ENCODE measurements at places on chromosomes 1 and 21.

DNA sequence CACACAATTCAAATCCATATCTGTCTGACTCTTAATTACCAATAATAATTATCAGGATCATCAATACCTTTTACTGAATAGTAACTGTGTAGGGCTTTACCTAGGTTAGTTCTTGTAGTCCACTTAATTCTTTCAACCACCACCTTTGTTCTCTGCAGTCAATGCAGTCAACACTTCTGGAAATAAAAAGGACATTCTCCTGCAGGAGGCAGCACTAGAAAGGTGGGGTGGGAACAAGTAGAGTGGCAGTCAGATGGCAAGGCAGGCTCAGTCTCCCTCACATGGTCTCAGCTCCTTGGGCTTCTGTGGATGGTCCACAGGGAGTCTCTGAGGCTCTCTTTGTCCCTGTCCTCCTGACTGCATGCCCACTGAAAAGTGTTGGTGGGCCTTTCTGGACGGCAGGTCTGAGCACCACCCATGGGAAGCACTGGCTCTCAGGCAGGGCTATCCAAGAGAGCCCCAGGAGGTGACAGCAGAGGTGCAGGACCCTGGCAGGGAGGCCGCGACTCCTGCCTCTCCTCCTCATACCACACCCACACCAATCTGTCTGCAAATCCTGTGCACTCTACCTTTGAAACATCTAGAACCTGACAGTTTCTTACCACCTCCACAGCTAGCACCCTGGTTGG, 237.3 kb downstream of the FOXD2 start:
- peak; percentile 39 for DNase-seq

DNA sequence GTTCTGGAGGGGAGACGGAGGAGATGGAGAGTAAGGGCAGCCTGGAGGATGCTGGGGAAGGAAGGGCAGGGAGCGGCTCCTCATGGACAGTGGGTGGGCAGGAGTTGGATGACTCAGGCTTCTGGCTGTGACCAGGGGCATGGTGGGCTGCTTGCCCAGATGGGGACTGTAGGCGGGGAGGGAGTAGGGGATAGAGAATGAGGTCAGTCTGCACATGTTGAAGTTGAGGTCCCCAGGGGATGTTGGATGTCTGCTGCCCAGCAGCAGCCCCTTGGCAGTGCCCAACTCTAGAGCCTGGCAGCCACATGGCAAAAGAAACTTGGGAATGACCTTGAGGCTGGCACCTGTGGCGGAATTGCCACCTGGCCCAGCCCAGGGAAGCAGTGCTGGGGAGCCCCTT, 6.4 kb downstream of the SELENON start:
- no peak for DNase-seq

DNA sequence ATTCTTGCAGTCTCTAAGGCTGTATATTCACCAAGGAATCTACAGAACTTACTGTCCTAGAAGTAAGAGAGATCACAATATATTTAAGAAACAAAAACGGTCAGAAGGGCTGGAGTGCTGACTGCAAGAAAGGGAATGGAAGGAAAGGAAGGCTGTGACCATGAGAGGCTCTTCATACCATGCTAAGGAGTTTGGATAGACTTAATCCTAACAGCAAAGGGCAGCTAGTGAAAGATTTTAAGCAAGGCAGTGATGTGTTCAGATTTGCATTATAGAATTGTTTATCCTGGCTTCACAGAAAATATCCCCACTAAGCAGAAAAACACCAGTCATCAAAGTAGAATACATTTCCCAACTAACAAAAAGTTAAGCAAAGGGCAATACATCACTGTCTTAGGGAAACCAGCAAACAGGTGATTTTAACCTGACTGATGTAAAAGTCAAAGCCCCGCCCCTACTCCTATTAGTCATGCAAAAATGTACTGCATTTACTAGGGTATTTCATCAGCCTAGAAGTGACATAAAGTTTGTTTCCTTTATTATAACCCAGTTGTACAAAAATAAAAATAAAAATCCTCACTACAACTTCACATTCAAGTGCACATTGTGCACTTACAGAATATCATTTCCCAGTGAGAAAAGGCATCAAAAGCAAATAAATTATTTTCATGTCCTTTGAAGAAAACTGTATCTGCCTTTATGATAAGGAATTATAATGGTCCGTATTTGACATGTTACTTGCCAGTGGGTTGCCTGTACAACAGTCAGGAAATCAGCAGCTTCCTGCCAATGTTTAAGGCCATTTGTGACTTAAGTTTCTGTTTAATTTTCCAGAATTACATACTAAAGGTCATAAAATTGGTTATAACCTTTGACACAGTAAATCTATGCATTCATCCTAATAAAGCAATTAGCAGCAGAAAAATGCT, 17.2 kb downstream of the JAK1 start:
- no peak for DNase-seq

GRCh38 chr1:43007377-43008114, 48.9 kb upstream of the SLC2A1 start:
- peak; percentile 83 for DNase-seq

- no peak for DNase-seq
Observed at GRCh38 chr1:36349839-36350238, 26.4 kb upstream of the EVA1B start.

DNA sequence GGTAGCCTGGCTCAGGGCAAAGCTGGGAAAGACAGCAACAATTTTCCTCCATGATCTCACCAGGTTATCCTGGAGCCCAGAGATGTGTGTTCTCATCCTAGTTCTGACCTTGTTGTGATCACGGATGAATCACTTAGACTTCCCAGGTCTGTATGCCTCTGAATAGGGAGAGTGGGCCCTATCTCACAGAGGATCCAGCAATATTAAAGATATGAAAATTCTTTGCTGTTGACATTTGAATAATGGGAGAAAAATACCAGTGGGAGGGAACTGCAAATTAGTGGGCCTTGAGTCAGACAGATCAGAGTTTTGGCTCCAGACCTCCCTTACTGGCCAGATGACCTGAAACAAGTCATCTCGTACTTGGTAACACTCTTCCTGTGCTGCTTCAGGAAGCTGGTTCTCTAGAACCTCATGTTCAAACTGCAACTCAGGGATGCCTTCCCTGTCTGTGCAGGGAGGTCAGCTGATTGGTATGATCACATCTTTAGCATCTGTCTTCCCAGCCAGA, 32.8 kb upstream of the RNF19B start:
- DNase-seq: no peak

DNA sequence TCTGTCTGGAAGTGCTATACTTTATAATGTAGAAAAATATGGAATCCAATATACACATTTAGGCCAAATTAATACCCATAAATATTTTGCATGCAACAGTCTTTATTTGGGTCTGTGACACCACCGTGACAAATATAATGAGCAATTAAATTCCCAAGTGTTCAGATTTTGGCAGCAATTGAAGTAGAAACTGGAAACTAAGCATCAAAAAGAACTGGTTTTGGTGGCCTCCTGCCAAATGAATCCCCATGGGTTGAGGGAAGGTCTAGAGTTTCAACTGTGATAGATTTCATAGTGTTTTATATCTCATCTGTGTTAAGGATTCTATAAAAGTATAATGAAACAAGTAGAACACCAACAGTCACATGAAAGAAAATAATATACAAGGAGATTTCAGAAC, 88.4 kb downstream of the DPYD start:
- DNase-seq: no peak

DNA sequence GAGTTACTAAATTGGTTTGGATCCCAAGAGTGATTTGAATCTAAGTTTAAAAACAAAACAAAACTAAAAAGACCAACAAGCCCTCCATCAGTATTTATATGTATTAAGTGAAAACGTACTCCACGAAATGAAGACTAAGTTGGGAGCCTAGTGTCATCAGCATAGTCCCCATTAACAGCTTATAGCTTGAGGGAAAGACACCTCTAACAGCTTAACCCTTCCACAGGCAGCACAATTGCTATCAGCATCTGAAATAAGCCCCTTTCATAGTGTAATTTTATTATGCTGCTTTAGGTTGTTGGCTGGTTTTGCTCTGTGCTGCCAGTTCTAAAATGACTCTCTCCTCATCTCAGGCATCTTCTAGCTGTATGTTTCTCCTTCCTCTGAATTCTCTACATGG, 25.8 kb upstream of the ST6GALNAC5 start:
- no peak for DNase-seq

DNA sequence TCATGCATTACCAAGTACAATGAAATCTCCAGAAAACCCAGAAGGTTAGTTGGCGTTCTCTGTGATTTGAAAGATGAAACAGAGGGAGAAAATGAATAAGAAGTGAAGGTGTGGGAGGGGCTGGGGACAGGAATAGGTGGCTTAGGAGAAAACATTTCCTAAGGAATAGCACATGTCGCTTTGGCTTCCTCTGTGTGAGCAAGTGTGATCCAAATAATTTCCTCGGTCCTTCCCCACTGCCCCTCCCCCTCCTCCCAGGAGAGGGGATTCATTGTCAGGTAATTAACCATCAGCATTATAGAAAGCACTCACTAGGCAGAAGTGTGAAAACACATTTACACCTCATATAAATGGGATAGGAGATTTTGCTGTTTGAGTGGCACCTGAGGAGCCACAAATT, 105.5 kb downstream of the NUF2 start:
- DNase-seq: no peak

- DNase-seq: no peak
Observed at GRCh38 chr1:25137521-25138395, 94.5 kb downstream of the SYF2 start.

DNA sequence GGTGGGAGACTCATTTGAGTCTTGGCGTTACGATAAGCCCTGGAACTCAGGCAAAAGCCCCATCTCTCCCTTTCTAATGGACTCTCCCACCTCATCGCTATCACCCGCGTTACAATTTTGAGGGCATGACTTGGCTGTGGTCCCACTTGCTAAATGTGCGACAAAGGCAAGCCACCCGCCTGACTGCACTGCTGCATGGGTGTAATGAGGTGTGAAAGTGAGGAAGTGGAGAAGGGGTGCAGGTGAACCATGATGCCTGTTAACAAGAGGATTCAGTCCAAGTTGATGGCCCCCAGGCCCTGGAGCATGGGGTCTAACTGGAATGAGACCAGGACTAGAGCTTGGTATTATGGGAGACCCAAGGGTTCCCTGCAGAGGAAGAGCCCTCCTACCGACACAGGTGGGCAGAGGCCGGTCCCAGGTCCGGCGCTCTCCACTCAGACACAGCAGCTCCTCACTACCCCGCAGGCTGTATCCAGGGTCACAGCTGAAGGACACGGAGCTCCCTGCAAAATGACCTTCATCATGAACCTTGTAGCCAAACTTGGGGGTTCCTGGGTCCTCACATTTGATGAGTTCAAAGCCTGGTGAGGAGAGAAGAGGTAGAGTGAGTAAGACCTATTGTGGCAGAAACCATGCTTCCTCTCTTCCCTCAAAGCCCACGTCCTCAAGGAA, 165.4 kb upstream of the HMGB4 start:
- DNase-seq: no peak

GRCh38 chr1:68344208-68344607, 105.5 kb downstream of the RPE65 start:
- no peak for DNase-seq

GRCh38 chr1:4027492-4028138, 127.5 kb upstream of the C1orf174 start:
- no peak for DNase-seq

DNA sequence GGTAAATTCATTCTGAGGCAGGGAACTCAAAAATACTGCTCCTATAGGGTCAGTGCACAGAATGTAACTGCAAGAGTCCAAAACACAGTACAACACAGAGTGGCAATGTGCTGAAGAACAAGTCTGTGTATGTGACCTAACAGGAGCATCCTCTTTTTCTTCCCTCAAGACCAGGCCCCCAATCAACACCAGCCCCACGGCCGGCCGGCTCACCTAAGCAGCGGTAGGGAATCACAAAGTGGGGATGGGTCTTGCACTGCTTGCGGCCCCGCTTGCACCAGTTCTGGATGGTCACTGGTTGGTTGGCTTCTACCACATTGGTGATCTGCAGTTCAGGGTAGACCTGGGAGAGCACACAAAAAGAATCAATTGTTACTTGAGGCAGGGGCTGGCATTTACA, 80.8 kb downstream of the APP start:
- no peak for DNase-seq

- no peak for DNase-seq
Observed at GRCh38 chr21:38815060-38815405, 9.3 kb downstream of the ETS2 start.

DNA sequence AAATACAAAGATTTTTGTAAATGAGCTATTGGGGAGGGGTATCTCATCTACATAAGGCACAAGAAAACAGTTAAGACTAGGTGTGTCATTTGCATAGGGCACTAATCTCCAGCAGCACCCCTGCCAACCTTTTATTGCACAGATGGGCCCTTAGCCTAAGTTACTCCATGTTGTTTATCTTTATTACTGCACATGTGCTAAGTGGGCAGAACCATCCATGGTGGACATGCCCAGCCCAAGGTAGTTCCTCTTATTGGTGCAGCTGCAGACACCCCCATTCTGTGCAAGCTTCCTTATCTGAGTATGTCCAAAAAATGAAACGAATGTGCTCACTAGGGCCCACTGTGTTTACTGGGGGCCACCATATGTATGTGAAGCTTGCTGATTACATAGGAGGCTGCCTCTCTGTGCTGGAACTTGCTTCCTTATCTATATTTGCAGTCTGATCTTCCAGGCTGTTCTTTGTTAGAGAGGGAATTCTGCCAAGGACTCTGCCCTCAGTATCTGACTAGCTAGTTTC, 77.3 kb upstream of the NEK7 start:
- no peak for DNase-seq

DNA sequence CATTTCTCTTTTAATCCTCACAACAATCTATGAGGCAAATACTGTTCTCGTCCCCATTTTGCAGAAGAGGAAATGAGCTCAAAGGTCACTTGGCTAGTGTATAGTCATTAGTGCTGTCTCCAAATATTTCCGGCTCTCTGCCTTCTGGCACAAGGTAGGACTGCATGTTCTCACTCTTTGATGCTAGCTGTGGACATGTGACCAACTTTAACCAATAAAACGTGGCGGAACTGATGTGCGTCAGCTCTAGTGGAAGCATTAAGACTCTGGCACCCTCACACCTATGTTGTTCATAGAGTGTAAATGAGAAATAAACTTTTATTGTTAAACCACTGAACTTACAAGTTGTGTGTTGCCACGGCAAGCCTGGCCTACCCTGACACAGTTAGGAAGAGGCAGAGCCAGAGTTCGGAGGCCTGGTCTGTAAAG, 5.0 kb upstream of the KIF21B start:
- no peak for DNase-seq

DNA sequence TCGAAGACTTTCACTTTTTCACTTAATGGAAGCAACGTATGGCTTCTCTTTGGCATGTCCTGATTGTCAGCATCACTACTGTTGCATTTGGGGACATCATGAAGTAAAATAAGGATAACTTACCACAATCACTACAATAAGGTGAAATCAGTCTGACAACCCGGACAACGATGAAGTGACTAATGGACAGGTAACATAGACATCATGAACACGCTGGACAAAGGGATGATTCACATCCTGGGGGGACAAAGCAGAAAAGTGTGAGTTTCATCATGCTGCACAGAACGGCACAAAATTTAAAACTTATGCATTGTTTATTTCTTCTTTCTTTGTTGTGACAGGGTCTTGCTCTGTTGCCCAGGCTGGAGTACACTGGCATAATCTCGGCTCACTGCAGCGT, 53.9 kb downstream of the FH start:
- DNase-seq: no peak

DNA sequence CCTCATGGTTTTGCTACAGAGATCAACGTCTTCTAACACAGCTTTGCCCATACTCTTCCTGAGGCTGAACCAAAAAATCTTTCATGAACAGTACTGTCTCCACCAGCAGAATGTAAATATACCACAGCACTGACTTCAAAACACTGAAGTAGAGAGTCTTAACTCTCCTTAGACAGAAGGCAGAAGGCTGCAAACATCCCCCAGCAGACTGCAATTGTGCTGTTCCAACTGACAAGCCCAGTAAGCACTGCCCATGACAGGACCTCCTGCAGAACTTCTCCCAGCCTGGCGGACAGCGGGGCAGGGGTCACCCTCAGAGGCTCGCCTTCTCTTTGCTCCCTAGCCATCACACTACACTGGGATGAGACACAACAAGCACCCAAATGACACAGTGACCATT, 218.7 kb downstream of the RERE start:
- DNase-seq: no peak

Data from H1 (cell line).